ENCODE measurements at places on chromosomes 2 and 18.

- DNase-seq: no peak
Observed at GRCh38 chr18:69789794-69790193, 157.9 kb downstream of the CD226 start.

DNA sequence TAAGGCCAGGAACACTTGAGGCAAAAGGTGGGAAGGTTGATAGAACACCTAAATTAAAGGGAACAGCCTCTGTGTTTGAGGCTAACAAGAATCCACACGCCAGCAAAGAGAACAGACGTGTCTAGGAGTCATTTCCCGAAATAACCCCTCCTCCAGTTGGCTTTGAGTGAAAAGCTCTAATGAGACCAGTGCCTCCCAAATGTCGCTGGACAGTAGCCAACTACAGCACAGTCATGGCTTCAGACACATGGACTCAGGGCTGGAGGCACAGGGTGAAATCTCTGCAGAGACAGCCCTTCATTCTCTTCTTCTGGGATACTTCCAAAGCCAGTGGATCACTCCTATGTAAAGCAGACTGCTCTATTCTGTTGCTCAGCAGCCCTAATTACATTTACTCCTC is 49.6 kb downstream of the SOWAHC start:
- DNase-seq: no peak

GRCh38 chr2:194116861-194117260 is 1540.2 kb upstream of the SLC39A10 start:
- DNase-seq: no peak

DNA sequence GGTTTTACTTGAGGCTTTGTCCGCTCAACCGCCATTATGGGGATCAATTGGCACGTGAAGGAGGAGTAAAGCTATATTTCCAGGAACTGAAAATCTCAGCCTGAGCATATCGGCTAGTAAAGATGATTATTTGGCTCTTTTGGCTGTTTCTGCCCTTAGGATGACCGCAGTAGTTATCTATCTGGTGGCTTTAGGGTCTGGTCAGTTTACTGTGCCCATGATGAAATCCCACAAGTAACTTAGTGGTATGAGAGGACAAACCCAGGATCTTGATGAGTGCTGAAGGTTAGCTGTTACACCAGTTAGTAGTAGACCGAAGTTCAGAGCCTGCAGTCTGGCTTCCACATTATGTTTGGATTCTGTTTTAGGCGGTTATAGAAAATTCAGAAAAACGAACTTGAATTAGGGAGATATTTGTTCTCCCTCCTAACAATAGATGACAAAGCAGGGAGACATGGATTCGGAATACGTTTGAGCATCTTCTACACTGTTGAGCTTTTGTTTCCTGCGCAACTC is 1.2 kb downstream of the MAT2A start:
- no peak for DNase-seq

GRCh38 chr2:98233941-98234340 is 112.3 kb upstream of the CNGA3 start:
- DNase-seq: no peak

DNA sequence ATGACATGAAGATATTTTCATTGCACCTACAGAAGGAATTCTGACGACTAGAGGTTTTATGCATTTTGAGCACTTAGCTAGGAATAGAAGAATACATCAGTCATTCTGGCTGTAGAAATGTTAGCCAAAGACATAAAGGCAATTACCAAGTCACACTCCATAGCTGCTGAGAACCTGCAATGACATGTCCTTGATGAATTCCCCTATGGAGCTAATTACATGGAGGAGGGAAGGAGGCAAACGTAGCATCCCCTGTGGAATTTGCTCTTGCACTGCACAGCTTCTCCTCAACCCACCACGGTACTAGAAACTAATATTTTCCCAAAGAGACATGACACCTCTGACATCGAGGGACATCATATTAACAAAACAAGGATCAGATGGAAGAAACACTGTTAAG is 174.0 kb upstream of the SESTD1 start:
- DNase-seq: no peak

Data from coronary artery (tissue), 2 donors.